ENCODE measurements at places on chromosomes 11 and 22. TPM values are rescaled to one million over a fixed set of nuclear protein-coding genes. Genes with fewer than 3 reads are reported as not detected.

Gene SULT4A1
- total RNA-seq, result 0.63 TPM

Gene ROBO4
- total RNA-seq, result 18.9 TPM

Gene MOGAT2
- total RNA-seq, result 0.26 TPM

Gene OR4D5
- not detected for total RNA-seq

Gene MCAM
- total RNA-seq, result 230 TPM

Gene PHOX2A
- total RNA-seq, result not detected

Gene PICK1
- 21.0 TPM for total RNA-seq

Gene BDNF
- 0.09 TPM for total RNA-seq

Gene RASL10A
- total RNA-seq, result 1.0 TPM

Gene COMT
- 103 TPM for total RNA-seq

Gene CCDC73
- not detected for total RNA-seq

Gene ACAD8
- 25.7 TPM for total RNA-seq

Gene SLC7A4
- 0.47 TPM for total RNA-seq

Gene OR51B5
- not detected for total RNA-seq

Gene MUC6
- total RNA-seq, result not detected

Gene SMC1B
- not detected for total RNA-seq

Gene UPK3A
- not detected for total RNA-seq

Gene SPDYC
- not detected for total RNA-seq

Gene PTPRCAP
- total RNA-seq, result 4.7 TPM

Gene IL18
- 4.7 TPM for total RNA-seq

Data from left cardiac atrium (tissue), 4 donors.